ENCODE measurements at places on chromosomes 16 and 17.

DNA sequence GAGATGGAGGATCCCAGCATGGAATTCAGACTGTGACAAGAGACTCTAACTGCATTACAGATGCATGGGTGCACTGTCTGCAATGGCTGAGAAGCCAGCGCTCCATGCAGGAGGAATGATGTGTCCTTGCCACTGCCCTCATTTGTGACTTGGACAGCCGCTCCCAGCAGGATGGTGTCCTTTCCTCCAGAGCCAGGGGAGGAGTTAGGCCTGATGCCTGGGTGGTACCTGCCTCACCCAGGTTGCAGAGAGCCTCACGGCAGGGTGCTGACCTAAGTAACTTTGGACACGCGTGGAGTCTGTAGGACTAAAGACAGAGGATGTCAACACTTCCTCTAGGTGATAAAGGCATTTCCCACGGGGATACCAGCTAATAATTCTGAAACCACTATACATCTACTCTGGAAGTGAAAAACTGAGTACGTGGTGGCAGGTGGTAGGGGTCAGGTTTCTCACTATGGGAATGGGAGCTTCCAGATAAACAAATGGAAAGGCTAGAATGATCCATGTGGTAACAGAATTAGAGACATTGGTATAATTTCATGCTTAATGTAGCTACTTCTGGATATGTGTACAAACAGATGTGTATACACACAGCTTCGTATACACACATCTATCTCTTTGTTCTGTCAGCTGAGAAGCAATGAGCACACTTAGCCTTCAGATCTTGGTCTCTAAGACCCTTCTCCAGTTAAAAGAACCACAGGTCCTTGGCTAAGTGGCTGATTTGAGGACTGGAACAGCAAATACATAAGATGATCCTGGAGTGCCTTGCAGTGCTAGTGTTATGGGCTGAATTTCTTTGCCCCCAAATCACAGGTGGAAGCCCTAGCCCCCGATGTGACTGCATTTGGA, 13.7 kb upstream of the CSNK1D start:
- no peak for DNase-seq

DNA sequence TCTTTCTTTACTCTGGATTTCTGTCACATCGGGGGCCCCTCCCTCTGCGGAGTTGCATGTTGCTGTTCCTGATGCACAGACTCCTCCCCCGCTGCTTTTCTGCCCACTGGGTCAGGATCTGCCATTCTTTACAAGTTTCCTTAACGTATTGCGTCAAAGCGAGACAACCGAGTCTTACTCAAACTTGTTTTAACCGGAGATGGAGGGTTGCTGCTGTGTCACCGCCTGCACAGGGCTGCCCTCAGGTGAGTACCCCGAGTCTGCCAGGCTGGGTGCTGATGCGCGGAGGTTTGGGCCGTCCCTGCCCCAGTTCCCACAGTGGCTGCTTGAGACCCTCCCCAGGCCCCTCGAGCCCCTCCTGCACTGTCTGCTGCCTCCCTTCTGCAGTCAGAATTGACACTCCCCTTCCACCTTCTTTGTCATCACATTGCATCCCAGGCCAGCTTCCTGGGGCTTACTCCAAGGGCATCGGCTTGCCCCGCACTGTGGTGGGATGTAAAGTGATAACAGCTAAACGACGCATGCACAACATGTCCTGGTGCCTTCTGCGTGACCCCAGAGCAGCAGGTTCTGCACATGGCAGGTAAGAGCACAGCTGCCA, 19.3 kb downstream of the CARHSP1 start:
- DNase-seq = no peak

DNA sequence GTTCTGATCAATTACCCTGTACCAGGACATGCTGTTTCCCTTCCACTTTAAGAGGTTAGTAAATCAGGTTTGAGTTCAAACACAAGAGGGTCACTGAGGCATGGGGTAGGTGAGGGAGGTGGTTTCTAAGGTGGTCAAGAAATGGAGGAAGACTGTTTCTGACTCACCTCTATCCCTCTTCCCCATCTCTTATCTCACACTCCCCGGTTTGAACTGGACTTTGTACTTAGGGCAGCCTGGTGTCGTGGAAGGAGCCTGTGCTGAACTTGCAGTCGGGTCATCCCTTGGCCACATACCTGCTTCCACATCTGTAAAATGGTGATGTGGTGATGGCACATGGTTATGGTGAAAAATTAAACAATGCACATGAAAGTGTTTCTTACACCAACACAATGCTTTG, 17.2 kb upstream of the TMEM98 start:
- DNase-seq = no peak

- no peak for DNase-seq
Observed at GRCh38 chr17:74840989-74841666, 18.6 kb downstream of the GRIN2C start.

DNA sequence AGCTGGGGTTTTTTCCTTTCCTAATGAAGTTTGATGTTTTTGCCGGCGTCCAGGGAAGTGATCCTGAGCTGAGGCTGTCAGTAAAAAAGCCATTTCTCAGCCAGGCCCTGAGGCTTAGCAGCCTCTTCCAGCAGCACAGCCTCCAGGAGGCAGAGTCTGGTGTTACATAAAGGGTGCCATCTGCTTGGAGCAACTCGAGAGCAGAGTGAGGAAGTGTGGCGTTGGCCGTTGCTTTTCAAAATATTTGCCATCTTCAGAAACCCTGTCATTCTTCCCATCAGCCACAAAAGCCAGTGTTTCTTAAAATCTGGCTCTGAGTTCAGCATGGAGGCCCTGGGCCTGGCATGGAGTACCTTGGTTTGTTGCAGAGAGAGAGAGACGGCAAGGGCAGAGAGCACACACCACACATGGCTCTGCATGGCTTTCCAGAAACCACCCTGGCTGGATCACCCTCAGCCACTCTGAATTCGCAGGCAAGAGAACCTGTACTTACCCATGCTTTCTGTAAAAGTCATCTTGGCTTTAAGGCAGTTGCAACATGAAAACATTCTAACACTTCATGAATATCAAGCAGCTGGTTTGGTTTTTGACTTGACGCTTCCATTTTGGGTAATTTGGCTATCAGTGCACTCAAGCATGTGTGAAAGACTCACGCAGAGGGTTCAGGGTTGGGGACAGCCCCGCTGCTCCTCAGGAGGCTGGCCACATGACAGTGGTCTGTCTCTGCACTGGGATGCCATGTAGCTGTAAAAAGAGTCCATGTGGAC, 21.0 kb downstream of the PMM2 start:
- no peak for DNase-seq

- DNase-seq = no peak
Observed at GRCh38 chr16:84585467-84585866, 32.4 kb downstream of the COTL1 start.

DNA sequence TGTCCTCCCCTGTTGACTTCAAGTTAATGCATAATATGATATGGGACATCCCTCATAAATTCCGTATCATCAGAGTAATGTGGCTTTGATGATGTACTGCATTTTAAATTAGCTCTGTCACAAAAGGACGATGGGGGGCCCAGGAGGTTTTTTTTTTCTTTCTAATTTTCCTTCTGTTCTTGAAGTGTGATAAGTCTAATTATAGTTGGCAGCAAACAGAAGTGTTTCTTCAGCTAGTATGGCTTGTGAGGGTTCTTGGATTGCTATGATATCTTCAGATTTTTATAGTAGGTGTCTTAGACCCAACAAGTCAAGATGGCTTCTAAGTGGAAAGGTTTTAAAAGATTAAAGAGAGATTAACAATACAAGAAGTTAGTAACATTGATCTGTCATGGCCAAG, 796.2 kb upstream of the RBFOX1 start:
- no peak for DNase-seq

GRCh38 chr17:29567304-29567553, 392 bp upstream of the ABHD15 start:
- DNase-seq = no peak

DNA sequence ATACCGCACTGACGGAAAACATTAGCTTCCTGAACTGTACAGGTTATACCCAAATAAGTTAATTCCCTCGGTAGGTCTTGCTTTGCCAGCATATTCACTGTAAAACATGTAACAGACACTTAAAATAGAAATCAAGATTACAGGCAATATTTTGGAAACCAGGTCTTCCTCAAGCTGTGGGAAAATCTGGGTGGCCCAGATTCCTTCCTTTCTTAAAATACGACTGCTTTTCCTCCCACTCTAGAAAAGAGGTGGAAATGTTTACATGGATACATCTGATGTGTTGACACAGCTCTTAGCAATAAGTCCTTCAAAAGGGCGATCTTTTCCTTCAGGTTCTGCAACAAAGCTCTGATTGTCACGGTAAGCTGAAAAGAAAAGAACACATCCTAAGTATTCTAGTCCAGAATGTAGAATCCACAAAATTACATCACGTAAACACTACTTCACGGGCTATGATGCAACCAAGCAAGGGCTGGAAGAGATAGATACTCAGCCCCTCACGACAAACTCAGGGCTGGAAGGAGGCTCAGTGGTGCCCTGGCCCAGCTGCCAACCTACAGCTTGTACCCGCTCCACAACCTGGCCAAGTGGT, 18.4 kb downstream of the STX8 start:
- no peak for DNase-seq

- DNase-seq = no peak
Observed at GRCh38 chr17:4601326-4601725, 17.0 kb downstream of the SMTNL2 start.

GRCh38 chr16:75254359-75254837, 3.0 kb upstream of the BCAR1 start:
- DNase-seq = no peak

GRCh38 chr16:72635694-72636093, 412.2 kb downstream of the ZFHX3 start:
- no peak for DNase-seq

DNA sequence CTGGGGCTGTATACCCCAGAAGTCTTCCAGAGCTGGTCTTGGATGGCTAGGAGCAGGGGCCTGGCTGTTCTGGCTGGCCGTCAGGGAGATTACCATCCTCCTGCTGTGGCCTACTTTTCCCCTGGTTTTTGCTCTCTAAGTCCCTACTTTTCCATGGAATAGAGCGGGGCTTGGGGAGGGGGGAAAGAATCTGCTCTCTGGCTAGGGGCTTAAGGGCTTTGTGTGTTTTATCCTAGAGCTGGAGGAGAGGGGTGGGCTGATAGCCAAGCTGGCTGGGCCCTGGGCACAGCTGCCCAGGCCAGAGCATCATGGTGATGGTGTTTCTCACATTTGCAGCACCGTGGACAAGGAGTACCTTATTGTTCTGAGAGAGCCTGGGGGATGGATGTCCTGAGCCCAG, 3.6 kb downstream of the NRN1L start:
- DNase-seq = no peak

DNA sequence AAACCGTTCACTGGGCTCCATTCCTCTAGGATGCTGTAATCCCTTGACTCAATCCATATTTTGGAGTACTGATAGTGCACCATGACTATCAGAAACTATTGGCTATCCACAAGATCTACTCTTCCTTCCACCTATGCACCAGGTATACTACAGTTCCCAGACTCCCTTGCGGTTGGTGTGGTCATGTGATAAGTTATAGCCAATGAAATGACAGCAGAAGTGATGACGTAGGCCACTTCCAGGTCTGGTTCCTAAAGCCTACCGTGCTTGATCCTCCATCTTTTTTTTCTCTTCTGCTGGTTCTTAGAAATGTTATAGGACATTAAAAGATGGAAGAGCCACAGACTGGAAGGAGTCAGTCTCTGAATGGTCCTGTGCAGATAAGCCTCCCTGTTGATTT, 278.8 kb upstream of the C16orf82 start:
- DNase-seq = no peak

- DNase-seq = no peak
Observed at GRCh38 chr16:84950906-84951305, 60.4 kb downstream of the ZDHHC7 start.

- no peak for DNase-seq
Observed at GRCh38 chr16:69133373-69133954, 1.0 kb downstream of the UTP4 start.

GRCh38 chr16:89202422-89203215, 2.3 kb upstream of the SLC22A31 start:
- no peak for DNase-seq

- DNase-seq = no peak
Observed at GRCh38 chr17:34398990-34399389, 36.0 kb upstream of the CCL1 start.

DNA sequence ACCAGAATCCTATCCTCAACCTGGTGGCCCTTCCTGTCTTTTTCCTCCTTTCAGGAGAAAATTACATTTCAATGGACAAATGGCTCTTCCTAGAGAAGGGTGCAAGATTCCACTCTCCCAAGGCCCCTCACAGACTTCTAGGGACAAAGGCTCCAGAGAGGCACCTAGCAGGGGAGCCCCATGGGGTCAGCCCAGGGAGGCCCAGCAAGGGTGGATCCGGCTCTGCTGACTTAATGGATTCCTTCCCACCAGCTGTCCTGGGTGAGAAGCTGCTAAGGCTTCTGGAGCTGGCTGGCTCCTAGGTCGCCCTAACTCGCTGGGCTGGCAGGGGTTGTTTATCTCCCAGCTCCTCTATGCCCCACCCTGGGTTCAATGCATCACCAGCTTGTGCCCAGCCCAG, 152.4 kb downstream of the ZNF423 start:
- no peak for DNase-seq

DNA sequence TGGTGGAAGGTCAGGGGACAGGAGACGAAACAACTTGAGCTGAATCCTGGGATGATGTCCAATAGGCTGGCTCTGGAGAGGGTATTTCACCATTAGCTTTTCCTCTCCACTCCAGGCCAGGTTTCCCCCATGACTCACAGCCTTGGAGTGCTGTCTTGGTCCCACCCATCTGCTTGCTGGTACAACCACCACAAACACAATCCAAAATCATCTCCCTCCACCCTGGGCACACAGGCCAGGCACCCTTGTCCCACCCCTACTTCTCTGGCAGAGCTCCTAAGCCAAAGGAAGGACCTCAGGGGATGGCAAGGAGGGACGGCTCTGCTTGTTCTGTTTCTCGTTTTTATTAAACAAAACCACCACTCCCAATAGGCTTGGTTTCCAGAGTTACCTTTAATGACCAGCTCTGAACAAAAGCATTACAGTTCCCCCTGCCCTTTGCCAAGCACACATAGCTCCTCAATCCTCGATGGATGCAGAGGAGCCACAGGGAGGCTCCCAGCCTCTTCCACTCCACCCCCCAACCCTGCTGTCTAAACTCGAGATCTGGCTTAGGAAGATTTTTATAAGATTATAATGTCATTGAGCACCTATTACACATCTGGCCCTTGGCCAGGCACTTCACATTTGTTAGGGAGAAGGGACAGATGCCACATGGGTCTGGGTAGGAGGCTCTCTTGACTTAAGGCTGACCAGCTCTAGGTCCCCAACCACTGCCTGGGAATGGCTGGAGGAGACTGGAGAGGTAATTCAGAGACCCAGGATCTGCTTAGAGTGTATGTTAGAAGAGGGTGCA, 13.3 kb downstream of the CAVIN1 start:
- DNase-seq = no peak

- no peak for DNase-seq
Observed at GRCh38 chr17:27442702-27443101, 13.5 kb upstream of the KSR1 start.

GRCh38 chr16:64809876-64810629, 311.8 kb downstream of the CDH11 start:
- DNase-seq = no peak
